Fibroblast of pulmonary artery (primary cell): ENCODE measurements at places on chromosomes 2 and 18.

DNA sequence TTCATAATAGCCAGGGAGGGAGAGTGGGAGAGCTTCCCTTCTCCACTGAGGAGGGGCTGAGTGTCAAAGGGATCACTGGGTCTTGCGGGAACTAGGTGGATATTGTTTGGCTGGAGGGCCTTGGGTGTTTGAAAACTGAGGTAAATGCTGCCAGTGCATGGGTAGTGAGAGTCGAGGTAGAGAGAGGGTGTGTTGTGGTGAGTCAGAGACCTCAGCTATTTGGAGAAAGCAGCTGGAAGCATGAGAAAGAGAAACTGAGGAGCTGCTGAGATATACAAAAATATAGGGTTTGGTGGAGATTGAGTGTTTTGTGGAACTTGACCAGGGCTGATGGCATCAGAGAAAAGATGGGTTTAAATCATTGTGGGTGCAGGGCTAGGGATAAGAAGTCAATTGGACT lies 127.0 kb upstream of the CCDC195 start:
- DNase-seq = no peak

GRCh38 chr2:11744631-11745394 lies 1.6 kb upstream of the LPIN1 start:
- DNase-seq = peak; percentile 42

DNA sequence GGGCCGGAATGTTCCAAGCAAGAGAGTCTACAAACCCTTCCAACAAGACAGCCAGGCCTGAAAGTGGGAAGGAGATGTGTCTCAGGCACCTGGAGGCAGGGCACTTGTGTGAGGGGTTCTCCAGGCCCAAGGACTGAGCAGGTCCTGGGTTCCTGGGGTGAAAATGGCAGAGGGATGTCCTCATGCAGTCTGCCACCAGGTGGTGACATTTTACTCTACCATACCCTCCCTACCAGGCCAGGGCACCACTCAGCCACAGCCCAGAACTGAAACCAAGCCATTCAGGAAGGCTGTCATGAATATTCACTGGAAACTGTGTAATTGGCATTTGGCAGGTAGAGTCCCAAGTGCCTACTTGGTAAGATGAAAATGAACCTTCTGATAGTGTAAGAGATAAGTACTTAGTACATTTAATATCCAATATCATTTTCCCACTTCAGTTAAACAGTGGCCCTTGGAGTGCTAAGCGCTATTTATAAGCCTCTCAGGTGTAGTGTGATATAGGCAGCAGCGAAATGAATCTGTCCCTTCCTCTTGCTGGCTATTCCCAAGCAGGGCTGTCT lies 185.1 kb downstream of the MYO5B start:
- peak; percentile 37 for DNase-seq

DNA sequence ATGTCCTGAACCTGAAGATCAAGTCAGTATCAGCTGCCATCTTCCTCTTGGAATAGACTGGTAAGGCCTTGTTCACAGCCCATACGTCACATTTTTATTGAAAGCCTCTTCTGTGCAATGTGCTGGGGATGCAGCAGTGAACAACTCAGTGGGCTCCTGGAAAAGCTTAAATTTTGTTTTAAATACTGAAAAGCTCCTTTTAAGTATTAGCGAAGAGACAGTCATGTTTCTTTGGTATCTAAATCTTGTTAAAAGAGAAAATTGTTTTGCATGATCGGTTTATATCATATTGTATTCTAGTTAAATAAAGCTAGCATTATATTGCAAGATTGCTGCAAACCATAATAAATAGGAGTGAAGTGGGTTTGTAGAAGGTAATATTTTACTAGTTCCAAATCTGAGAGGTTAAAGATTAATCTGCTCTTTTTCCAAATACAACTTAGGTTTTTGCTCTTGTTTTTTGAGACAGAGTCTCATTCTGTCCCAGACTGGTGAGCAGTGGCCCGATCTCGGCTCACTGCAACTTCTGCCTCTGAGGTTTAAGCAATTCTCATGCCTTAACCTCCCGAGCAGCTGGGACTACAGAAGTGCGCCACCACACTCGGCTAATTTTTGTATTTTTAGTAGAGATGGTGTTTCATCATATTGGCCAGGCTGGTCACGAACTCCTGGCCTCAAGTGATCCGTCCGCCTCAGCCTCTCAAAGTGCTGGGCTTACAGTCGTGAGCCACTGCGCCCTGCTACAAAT lies 1.6 kb upstream of the RMDN2 start:
- no peak for DNase-seq

DNA sequence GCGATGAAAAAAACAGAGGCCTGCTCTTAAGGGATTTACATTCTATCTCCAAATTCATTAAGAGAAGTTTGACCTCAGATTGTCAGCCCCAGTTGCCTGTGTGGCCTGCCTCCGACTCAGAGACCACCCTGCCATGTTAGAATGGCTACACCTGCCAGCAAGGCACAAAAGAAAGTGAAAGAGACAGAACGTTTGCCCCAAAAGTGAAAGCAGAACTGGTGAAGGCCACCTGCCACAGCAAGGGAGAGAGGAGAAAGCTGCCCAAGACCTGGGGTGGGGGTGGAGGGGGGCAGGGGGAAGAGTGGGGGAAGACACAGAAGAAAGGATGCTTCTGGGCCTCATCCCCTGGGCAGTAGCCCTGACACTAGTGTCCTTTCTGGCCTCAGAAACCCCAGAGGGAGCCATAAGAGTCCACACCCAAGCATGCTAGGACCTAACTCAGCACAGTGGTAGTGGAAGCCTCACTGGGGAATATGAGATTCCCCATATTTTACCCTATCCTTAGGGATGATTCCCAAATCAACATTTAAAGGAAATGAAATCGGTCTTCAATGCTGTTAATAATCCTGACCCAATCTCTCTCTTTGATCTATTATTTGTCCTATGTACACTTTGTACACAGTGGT lies 389.7 kb downstream of the TXNL1 start:
- DNase-seq = no peak
